ENCODE measurements at places on chromosomes 4 and X.

- DNase-seq: no peak
These were observed 88.9 kb downstream of the CC2D2A start for GRCh38 chr4:15558561-15558960.

DNA sequence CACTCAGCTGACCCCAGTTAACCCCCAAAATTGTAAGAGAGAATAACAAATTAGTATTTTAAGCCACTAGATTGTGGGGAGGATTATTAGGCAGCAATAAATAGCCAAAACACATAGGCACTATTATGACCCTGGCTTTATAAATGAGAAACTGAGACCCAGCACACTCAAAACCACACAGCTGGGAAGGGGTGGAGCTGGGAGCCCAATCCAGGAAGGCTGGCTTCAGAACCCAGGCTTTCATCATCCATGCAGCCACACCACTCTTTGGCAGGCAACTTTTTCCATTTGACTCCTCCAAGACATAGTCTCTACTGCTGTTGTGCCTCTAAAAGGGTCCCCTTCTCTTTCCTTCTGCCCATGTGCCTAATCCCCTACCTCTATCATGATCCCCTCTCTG is 253.8 kb downstream of the DHX15 start:
- no peak for DNase-seq

DNA sequence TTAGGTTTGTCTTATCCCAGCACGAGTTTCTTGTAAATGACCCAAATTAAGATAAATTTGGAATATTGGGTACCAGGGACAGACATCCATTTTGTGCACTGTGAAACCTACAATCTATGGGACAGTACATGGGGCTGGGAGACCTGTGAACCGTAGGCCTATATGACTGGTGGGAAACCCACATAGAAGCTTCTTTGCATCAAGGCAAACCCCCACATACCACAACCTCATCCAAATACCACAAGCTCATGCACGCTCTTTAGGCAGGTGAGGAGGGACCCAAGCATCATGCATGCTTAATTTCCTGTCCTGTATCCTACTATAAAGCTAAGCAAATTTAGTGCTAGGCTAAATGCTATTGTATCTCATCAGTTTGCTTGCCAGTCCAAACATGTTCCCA is 47.8 kb downstream of the NIPAL1 start:
- no peak for DNase-seq

- no peak for DNase-seq
These were observed 34.3 kb downstream of the GPC4 start for GRCh38 chrX:133380711-133381619.

GRCh38 chr4:55822329-55822728 is 2.7 kb downstream of the EXOC1L start:
- no peak for DNase-seq

DNA sequence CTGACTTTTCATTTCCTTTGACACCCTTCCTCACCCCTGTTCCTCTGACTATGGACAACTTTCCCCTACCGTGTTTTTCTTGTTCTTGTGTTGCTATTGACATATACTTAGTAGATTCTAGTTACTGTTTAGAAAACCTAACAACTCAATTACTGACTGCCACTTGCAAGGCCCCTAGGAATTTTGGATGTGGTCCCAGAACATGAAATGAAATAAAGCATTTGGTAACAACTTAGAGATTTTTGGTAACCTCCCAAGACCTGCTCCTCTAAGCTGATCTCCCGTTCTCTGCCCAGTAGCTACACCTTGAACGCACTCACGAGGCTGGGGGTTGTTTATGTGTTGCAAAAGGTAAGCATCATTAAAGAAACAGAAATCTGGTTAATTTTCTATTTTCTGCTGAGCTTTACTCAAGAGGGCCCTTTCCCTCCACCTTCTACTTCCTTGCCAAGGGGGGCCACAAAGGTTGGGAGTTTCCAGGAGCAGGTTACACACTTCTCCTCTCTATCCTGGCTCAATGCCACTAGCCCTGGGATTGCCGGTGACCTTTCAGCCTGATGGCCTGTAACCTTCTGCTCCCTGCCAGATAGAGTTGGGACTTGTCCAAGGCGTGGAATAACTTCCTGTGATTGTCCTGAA is 20.5 kb downstream of the GAB3 start:
- no peak for DNase-seq

- DNase-seq: no peak
These were observed 264.2 kb downstream of the PPP3CA start for GRCh38 chr4:101083131-101083530.

DNA sequence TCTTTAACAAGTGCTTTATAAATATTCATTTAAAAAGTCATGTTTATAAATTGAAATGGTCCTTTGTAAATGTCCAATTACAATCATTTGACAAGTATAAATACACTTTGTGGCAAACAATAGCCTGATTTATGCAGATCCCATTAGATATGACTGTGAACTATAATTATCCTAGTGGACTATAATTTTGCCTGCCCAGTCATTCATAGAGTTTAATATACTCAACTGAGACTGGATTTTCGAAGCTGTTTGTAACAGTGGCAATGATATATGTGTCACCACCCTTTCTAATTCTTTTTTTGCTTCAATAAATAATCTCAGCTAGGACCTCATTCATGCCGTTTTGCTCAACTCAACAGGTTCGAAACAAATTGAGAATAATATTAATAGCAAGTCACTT is 732.0 kb downstream of the PCDH18 start:
- DNase-seq: no peak

GRCh38 chr4:128913228-128913627 is 103.7 kb downstream of the JADE1 start:
- DNase-seq: no peak

GRCh38 chr4:2373532-2373931 is 44.9 kb downstream of the ZFYVE28 start:
- DNase-seq: no peak

DNA sequence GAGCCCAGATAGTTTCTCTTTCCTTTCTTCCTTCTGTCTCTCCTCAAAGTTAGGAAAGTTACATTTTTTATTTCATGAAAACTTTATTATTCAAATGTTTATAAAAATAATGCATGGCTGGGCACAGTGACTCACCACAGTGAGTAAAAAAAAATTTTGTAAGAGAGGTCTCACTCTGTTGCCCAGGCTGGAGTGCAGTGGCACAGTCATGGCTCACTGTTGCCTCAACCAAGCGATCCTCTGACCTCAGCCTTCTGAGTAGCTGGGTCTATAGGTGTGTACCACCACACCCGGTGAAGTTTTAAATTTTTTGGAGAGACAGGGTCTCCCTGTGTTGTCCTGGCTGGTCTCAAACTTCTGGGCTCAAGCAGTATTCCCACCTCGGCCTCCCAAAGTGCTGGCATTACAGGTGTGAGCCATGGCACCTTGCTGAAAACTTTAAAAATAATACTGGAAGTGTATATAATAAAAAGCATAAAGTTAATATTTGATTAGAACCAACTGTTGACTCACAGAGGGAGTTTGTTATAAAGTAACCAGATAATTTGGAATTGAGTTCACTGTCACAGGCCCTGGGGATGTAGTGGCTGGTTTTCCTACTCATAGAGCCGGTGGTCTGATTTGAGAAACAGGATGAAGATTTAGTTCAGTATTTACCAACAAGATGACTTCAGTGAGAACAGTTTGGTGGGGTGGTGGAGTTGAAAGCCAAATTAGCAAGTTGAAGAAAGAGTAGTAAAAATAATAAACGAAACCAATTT is 18.0 kb downstream of the CMC4 start:
- no peak for DNase-seq

- no peak for DNase-seq
These were observed 62.4 kb downstream of the ARHGAP10 start for GRCh38 chr4:147794314-147794680.

- DNase-seq: no peak
These were observed 232.8 kb downstream of the TRIML1 start for GRCh38 chr4:188372058-188372457.

- no peak for DNase-seq
These were observed 100.8 kb upstream of the OTUD4 start for GRCh38 chr4:145281224-145281623.

DNA sequence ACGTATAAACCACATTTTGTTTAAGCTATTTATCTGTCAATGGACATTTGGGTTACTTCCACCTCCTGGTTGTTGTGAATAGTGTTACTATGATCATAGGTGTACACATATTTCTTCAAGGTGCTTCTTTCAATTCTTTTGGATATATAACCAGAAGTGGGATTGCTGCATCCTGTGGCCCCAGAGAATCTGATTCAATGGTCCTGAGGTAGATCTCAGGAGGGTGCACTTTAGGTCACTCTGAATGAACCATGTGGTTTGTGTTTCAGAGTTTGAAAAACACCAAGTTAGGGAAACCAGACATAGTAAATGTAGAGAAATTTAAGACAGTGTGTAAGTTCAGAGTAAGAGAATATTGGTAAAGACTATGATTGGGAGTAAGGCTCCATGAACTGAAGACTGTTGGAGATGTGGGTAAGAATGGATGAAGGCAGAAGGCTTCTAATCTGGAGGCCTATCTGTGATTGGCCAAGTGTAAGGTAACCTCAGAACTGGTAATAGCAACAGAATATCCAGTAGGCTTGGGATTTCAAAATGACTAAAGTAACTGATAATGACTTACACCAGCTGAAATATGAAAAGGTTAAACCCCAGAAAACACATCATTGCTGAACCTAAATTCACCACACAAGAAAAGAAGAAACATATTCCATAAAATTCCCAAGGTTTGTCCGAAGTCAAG is 236.9 kb downstream of the CAMK2D start:
- no peak for DNase-seq

GRCh38 chr4:3044870-3045819 is 29.2 kb downstream of the HTT-AS start:
- peak; percentile 51 for DNase-seq

DNA sequence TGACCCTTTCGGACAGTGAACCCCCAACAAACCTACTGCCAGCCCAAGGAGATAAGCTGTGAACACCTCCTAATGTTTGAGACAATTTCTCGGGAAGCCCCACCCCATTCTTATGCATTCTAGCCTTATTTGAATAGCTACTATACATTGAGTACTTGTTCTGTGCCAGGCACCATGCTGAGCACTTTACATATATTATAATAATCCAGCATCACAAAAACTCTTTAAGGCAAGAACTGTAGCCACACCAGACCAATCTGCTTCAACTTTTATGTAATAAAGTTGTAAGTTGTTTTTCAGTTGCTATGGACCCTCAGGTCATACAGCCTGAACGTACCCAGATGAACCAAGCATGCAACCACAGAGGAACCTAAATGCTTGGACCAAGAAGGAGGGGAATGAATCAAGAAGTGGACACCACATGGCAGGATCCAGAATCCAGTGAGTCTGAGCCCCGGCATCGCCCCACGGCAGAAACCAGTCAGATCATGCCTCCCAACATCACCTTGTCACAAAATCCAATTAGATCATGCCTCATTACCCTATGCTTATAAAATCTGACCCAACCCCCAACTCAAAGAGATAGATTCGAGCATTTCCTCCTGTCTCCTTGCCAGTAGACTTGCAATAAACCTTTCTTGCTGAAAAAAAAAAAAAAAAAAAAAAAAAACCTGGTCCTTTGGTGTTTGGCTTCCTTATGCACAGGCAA is 225.0 kb downstream of the QDPR start:
- DNase-seq: no peak

GRCh38 chr4:101790521-101791181 is at the start of gene BANK1:
BANK1 (plus strand) TSS chr4:101790730; CDS start chr4:101790881, 151 bp downstream.
- DNase-seq: no peak

DNA sequence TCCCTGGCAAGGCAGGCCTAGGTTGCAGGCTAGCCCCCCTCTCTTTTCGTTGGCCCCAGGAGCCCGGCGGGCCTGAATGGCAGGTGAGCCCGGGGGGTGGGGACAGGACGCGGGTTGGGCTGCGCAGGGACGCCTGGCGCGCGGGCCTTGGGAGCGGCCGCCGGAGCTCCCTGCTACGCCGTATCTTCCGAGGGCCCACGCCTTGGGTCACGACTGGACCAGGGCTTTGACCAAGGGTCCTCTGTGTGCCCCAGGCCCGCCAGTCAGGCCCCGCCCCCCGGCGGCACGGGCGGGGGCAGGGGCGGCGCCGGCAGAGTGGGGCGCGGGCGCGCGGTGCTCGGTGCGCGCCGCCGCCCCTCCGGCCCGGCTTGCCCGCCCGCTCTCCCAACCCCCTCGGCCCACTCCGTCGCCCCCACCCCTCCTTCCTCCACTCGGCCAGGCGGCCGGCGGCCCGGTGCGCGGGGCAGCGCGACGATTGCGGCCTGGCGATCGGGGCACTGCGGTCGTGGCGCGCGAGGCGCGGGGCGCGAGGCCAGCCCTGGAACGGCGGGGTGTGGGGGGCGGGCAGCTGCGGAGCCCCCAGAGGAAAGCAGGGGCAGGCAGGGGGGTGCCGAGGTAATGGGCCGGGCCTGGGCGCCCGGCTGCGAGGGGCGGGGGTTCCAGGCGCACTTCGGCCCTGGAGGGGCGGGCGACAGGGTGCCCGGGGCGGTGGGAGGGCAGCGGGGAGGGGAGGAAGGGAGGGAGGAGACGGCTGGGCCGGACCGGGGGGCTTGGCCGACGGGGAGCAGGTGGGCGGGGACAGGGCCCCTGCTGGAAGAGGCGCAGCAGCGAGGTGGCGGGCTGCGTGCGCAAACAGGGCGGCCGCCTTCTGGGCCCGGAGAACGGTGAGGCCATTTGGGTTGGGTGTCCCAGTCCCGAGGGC is at the start of gene PRRG3:
Gene PRRG3, plus strand, starts transcription at position 798 of the 922 bp plus-strand sequence. CDS start 3,357 bp downstream, outside the sequence.
- DNase-seq: no peak

DNA sequence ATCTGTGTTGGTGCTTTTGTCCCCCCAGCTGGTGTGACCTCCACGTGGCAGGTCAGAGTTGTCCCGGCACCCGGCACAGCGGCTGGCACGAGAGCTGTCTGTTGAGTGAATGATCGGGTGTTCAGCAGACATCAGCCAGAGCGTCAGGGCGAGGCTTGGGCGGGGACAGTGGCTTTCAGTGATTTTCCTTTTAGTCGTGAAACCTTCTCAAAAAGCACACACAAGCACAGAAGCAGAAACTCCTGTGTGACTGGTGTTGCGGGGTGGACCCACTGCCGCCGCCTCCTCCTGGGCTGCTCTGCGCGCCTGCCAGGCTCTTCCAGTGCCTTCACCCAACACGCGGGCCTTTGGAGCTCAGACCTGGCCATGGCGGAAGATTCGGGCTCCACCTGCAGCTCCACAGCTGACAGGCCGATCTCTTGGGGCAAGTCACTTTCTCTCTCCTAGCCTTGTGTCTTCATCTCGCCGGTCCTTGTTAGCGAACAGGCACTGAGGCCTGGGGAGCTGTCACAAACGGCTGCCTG is 51.4 kb upstream of the HGFAC start:
- no peak for DNase-seq

DNA sequence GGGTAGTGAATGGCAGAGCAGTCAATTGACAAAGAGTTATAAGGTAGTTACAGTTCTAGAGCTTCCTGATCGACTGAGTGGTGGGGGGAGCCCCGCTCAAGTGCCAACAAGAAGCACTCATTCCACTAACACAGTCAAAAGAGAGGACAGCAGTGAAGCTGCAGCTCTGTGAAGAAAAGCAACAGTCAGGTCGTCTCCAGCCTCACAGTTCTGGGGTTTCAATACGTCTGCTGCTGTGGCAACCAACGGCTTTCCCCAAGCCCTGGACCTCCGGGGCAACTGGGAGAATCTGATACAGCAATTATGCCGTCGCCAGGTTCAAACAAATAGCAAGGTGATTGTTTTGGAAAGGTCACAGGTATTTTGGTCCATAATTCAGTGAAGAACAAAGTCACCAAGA is 30.8 kb downstream of the GPM6B start:
- DNase-seq: no peak

GRCh38 chrX:104712515-104712914 is 146.5 kb downstream of the IL1RAPL2 start:
- no peak for DNase-seq

GRCh38 chr4:158161551-158162354 is 11.1 kb downstream of the GASK1B start:
- no peak for DNase-seq

Data from stimulated activated CD4-positive, alpha-beta T cell treated with anti-CD3 and anti-CD28 coated beads, Interleukin-12 subunit alpha, Interleukin-12 subunit beta, amount 100 ng/mL, for 48 hours (primary cell).